ENCODE measurements at places on chromosomes 5 and 9.
A peak's percentile ranks its signal among the peaks of the same experiment; 100 is the strongest.

DNA sequence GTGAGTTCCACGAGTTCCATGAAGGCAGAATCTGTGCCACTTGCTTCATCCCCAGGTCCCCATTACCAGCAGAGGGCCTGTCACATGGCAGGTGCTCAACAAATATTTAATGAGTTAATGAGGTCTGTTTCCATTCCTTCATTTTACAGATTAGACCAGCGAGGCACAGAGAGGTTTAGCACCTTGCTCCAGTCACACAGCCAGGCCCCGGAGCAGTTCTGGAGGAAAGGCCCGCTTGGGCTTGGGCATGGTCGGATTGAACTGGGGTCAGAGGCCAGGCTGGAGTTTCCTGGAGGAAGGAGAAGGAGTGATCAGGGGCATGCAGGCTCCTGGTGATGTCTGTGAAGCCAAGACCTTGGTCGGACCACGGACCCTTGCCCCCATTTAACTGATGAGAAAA, 4.0 kb upstream of the ST6GALNAC4 start:
- DNase-seq: no peak

GRCh38 chr5:74631081-74631953, 9.2 kb downstream of the ENC1 start:
- peak; percentile 57 for DNase-seq

DNA sequence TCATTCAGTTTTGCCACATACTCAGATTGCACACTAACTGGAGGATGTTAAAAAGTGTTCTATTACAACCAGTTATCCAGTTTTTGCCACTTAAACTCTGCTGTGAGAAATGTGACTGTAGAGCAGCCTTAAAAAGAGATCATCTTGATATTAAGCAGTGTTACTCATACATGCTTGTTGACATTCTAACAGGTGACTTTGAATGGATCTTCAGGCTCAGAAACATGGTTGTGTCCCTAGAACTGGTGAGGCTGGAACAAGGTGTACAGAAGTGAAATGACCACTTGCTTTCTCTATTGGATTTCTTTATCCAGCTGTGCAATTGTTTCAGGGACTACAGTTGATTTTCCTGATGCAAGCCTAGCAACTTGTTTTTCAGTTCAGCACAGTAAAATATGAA, 166.1 kb upstream of the CCDC152 start:
- no peak for DNase-seq

GRCh38 chr5:122312591-122313406, 762 bp downstream of the SNCAIP start:
- DNase-seq: peak; percentile 30

DNA sequence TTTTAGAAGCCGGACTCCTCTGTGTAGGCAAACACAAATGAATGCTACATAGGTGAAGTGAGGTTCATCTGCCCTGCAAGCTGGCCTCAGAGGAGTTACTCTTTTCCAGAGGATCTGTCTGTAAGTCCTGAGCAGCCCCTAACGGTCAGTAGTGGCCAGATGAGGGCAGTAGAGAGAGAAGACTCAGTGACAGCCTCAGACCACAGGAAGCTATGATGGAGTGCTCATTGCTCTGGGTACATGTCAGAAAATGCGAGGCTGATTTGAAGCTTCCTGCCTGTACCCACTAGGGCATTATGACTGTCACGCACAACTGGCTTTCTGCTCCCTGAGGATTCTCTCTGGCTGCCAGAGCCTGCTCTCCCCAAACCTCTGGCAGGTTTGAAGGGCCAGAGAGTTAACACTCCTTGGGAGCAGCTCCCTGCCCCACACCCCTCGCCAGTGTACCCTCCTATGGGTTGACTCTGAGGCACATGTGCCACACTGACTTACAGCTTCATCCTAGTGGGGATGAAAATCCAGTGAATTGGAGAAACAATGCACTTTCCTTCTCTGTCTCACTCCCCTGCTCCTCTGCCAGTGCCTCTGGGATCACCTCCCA, 141.5 kb downstream of the GABRG2 start:
- no peak for DNase-seq

- DNase-seq: no peak
These were observed 687.4 kb upstream of the SEMA6A start for GRCh38 chr5:117261948-117262571.

DNA sequence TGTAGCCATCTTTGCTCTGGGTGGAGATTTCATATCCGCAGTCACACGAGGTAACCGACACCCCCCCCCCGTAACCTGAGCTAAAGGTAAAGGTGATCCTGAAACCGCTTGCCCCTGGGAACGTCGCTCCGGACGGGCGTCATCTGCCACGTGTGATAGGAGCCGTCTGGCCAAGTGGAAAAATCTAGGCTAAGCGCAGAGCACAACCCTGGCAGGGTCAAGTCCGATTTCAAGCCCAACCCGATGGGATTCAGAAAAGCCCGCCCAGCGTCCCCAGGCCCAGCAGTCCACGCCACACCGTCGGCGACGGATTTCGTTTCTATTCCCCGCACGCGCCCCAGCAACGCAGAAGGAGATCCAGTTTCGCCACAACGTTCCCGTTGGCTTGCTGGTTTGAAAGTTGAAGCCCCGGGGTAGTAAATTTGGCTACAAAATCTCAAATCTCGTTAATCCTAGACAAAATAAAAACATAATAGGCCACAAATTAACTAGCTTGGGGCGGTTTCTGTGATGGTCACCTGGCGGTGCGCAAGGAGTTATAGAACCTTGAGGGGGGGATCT, 32.4 kb upstream of the NFIB start:
- no peak for DNase-seq

- no peak for DNase-seq
These were observed 1584.4 kb downstream of the EFNA5 start for GRCh38 chr5:106086352-106086751.

Data from fibroblast of skin of right quadriceps (primary cell).